SK-N-MC (cell line): ENCODE measurements at places on chromosomes 12 and 14.

GRCh38 chr14:80388980-80389711 lies 177.8 kb upstream of the DIO2 start:
- no peak for DNase-seq

DNA sequence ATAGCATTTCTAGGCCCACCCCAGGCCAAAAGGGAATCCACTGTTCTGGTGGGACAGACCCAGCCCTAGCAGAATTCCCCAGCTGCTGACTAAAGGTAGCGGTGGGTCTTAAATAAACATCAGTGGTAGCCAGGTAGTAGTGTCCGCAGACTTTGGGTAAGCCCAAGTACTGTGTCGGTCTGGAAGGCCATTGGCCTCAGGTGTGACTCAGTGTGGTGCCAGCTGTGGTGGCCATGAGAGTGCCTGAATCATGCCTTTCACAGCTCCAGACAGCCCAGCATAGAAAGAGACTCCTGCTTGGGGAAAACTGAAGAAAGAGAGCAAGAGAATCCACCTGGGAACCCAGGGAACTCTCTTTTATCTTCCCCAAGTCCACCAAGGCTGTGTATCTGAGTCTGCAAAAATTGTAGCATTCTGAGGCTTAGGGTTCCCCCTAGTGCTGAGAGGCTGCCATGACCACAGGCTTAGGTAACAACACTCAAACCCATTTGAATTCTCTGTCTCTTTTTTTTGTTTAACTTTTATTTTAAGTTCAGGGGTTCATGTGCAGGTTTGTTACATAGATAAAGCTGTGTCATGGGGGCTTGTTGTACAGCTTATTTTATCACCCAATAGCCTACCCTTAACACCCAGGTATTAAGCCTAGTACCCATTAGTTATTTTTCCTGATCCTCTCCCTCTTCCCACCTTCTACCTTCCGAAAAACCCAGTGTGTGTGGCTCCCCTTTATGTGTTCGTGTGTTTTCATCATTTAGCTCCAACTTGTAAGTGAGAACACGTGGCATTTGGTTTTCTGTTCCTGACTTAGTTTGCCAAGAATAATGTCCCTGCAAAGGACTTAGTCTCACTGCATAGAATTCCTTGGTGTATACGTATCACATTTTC lies 16.7 kb upstream of the CD163L1 start:
- peak; percentile 35 for DNase-seq

DNA sequence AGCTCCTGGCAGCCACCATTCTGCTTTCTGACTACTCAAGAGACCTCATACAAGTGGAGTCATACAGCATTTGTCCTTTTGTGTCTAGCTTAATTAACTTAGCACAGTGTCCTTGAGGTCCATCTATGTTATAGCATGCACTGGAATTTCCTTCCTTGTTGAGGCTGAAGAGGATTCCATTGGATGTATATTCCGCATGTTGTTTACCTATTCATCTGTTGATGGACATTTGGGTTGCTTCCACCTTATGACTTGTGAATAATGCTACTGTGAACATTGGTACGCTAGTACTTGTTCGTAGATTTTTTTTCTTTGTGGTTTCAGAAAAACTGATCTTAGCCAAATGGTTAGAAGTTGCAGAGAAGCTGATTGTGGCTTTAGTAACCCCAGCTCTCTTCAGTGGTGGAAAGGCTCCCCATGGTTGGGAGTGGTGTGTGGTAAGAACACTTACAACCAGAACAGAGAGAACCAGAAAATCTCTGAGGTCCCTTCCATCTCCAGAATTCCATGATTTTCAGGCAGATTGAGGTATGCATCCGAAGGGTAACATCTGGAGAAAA lies 118.4 kb downstream of the SAMD4A start:
- no peak for DNase-seq

DNA sequence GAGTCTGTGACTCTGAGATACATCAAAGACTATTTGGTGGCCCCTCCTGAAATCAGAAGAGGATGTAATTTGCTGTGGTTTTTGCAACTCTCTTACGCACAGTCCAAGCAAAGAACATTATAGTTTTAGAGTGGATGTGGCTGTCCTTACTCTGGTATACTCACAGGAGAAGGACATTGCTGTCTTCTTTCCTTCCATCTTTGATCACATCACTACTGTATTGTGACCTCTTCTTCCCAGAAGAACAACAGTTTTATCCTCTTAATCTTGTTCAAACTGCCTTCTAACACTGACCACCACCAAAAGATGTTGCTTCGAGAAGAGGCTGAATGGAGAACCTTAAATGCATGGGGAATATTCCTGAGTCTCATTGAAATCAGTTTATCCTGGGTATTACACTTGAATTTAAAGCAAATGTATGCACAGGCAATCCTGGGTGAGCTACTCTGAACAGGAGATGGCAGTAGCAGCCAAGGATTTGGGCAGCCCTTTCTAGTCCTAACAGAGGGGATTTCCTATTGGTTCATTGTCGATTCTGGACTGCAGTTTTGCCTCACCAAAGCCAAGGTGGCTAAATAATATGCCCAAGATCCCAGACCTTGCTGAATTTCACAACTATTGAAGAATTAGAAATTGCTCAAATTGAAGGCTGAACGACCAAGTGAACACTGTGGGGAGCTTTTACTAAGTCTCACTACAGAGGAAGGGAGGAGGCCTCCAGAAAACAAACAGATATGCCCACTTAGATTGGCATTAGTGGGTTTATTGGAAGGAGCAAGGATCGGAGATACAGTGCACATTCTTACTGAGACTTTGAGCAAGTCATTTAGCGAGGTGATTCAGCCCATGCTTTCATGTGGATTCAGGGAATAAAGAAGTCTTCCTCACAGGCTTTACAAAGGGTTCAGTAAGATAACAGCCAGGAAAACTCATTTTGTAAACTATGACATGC lies 282.8 kb downstream of the PAWR start:
- DNase-seq, result peak; percentile 71

GRCh38 chr12:7601406-7601805 lies 64.3 kb downstream of the APOBEC1 start:
- no peak for DNase-seq

- no peak for DNase-seq
These were observed 288.6 kb downstream of the FOXN3 start for GRCh38 chr14:89128311-89129026.
